Osteocyte (in vitro differentiated cells): ENCODE measurements at places on chromosomes 4 and X.

- no peak for DNase-seq
Measured at GRCh38 chr4:73596001-73596400, 24.2 kb downstream of the RASSF6 start.

- no peak for DNase-seq
Measured at GRCh38 chr4:117447925-117448324, 362.5 kb upstream of the TRAM1L1 start.

DNA sequence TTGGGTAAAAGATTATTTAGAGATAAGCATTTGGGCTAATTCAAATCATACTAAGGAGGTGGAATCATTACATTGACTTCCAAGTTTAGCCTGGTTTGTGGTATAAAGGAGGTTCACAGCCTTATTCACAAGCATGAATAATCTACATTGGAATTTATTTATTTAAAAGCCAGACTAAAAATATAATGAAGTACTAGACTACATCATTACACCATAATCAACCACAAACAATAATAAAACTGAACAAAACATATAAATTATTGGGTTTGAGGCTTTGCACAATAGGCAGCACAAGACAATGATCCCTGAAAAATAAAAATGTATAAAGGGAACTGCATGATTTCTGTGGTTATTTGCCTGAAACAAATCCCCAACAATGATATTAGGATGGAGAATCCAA, 314.0 kb downstream of the GBA3 start:
- no peak for DNase-seq

GRCh38 chr4:141429933-141430332, 206.4 kb upstream of the IL15 start:
- DNase-seq = no peak

DNA sequence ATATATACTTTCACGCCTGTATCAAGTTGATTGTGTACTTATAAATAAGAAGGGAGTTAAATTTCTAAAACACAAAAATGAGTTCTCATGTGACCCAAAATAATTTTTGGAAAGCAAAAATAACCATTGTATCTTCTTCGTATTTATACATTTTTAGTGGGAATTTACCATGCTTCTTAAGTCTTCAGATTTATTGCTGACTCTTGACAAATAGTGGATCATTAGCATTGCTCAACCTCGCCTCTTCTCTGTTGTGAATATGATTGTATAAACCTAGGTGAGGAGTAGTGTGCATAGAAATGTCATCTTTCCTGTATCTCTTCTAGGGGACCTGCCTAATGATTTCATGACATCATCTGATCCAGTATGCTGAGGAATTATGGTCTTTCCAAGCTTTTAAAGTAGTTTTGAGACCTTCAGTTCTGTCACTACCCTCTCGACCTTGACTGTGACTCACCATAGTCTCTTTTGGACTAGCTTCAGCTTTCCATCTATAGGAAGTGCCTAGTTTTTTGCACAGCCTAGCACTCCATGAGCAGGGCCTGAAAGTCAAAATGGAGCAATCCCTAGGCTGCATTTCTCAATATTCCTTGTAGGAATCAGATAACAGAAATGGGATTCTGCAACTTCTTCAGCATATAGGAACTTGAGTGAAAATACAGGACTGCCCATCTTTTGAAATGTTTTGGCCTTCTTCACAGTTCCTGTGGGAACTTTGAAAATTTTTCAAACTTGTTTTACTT, 157.6 kb downstream of the ARX start:
- DNase-seq = no peak

DNA sequence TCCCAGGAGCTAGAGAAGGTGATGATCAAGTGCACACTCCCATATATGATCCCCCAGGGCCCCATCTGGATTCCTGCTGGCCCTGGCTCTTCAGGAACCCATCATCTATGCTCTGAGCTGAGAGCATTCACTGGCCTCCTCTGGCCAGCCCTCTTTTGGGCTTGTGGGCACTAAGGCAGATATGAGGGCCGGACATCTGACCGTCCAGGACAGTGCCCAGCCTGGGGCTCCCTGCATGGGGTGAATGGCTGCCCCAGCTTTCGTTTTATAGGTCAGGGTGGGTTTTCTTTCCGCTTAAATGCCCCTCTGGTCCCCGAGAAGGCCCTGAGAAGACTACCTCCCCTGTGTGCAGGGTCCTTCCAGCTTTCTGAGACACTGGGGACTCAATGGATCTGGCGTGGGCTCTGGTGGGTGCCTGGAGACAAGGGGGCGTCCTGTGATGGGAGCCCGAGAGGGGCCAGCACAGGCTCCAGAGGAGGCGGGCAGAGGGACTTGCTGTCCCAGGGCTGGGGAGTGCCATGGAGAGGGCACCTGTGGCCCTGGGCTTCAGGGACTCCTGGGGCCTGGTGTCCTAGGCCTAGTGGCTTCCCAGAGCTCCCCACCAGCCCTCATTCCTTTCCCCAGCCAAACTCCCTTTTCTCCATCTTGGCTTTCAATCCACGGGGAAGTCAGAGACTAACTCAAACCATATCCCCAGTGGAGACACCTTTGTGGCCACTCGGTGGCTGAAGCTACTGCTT, 39.5 kb upstream of the GRPEL1 start:
- no peak for DNase-seq

DNA sequence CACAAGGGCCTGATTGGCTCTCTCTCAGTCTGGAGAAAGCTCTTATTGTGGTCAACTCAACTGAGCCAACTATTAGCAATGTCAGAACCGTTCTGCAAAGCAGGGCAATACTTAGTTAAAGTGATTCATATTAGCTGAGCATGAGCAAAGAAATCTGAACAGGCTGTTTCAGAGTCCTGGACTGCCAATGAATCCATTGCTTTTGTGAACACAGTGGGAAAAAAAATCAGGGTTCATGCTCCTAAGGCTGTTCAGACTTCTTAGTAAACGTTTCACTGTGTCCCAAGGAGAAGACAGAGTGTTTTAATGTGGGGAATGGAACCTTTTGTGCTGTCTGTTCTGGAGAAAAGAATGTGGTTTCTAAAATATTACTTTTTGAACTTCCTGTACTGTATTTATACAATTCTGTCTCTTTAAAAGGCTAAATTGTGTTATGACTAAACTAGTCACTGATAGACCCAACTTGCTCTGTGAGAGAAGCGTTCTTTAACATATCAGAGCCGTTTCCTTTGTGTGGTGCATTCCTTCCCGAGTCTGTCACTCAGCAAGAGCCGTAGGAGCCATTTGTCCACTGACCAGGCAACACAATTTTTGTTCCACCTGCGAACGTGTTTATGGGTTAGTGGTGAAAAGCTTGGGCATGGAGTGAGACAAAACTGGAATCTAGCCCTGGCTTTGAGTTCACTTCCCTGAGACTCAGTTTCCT, 366.1 kb downstream of the FBXO8 start:
- DNase-seq = no peak

DNA sequence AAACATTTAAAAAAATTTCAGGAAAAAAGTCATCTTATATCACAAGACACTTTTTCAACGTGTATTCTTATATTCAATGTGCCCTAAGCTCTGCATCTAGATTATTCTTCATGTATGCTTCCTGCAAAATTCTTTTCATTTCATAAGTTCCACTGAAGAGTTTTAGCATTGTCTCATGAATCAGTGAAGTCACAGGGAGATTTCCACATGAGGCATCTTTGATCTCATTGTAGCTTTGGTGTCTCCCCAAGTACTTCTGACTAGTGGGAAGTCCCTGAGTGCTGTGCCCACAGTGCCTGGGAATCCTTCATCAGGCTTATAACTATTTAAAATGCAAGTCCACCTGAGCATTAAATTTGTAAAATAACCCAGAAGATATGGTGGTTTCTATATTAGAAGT, 123.8 kb downstream of the MAD2L1 start:
- DNase-seq = no peak

DNA sequence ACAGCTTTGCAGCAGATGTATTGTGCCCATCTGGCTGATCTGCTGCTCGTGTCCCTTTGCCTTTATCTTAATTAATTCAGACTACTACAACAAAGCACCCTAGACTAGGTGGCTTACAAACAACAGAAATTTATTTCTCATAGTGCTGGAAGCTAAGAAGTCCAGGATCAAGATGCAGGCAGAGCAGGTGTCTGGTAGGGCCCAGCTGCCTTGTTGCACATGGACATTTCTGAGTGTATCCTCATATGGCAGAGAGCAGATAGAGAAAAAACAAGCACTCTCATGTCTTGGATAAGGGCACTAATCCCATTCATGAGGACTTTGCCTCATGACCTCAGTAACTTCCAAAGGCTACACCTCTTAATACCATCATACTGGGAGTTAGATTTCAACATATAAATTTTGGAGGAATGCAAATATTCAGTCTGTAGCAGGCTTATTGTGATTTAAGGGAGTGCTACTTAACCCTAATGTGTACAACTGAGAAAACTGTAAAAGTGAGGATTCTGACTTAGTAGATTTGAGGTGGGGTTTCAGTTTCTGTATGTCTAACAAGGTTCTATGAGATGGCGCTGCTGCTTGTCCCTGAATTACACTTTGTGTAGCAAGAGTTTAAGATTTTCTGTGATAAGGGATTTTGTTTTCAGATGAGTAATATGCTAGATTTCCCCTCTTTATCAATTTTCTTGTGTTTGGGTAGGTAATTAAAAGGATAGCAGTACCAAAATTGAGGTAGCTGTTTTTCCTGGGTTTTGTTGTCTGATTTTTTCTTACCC, 473.2 kb upstream of the TECRL start:
- no peak for DNase-seq

DNA sequence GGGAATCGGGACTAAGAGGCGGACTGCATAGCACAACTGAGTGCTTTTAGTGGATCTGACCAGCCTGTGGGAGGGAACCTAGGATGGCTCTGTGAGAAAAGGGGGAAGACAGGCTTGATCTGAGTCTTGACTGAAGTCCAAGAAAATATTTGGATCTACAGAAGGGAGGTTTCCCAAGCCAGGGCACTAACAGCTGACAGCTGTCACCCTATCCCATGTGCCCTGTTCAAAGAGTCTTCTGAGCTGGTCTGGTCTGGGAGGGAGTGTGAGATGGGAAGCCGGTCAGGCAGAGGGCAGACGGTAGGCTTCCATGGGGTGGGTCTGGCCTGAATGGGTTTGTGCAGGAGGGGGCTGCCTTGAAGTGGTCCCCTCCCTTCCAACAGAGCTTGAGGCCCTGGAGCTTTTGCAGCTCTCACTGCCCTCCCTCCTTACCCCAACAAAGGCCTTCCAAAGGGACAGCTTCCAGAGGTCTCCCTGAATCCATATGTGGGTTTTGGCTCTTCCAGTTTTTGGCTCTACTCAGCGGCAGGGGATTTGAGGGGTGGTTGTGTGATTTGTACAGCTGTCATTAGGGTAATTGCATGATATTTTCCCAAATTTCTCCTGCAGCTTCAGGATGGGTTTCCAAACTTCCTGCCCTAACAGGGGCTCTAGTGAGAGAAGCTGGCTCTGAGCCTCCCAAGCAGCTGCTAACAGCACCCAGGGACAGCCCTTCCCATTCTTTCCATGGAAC, 643.7 kb downstream of the BCOR start:
- no peak for DNase-seq

- no peak for DNase-seq
Measured at GRCh38 chr4:3874525-3875110, 108.4 kb downstream of the ADRA2C start.

DNA sequence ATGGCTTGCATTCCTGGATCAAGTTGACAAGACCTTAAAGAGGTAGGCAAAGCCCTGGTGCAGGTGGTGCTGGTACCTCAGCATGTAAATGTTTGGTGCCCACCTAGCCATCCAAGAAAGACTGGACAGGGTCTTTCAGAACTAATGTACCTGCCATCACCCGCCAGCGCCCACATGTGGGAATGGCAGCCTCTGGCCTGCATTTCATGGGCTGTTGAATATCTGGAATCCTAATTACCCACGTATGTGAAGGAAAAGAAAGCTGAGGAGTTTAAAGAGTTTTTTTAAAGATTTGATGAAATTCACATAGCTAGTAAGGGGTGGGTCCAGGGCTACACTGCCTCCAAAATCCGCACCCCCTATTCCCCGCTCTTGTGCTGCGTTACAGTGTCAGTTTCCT, 8.6 kb upstream of the CCDC149 start:
- DNase-seq = no peak
